Muscle of leg (tissue), 16 donors: ENCODE measurements at places on chromosomes 2 and 18. TPM values are rescaled to one million over a fixed set of nuclear protein-coding genes. Genes with fewer than 3 reads are reported as not detected.
A peak's percentile ranks its signal among the peaks of the same experiment; 100 is the strongest.

- peak; percentile 96 for DNase-seq
These were observed 67.5 kb downstream of the EMILIN2 start for GRCh38 chr18:2914185-2914880.

DNA sequence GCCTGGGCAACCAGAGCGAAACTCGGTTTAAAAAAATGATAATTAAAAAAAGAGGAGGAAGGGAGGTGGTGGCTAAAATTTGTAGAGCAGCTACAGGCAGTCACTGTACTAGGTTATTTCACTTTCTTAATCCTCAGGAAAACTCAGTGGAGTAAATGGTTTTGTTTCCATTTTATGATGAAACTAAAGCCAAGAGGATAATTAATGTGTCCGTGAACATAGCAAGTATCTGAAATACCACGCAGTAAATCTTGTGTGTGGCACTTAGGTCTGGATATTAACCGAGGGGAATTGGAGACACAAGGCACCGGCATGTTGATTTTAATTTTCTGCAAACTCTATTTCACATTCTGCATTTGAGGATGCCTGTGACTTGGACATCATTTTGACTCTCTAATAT lies 14.5 kb downstream of the SH3BP4 start:
- DNase-seq: no peak

- no peak for DNase-seq
These were observed 17.6 kb downstream of the ARHGEF4 start for GRCh38 chr2:130854301-130854700.

- no peak for DNase-seq
These were observed 23.7 kb downstream of the PLEK start for GRCh38 chr2:68388772-68389171.

GRCh38 chr2:150876251-150876950 lies 385.3 kb downstream of the RBM43 start:
- DNase-seq: peak; percentile 91

GRCh38 chr2:237696461-237696860 lies 69.1 kb downstream of the LRRFIP1 start:
- no peak for DNase-seq

DNA sequence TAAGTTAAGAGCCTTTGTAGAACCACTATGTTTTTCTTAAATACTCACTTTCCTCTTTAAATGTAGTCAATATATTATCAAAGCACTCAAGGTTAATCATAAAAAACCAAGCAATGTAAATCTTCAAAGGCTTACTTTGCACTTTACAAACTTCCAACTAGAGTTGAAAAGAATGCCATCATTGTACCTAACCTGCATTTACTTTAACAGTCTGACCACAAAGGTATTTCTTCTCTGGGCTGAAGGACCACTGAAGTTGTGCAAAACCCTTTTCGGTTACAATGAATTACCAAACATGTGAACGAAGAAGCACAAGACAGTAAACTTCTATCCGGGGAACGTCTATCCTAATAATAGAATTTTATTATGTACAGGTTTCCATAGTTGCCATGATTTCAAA lies 3.0 kb downstream of the HNRNPLL start:
- peak; percentile 27 for DNase-seq

DNA sequence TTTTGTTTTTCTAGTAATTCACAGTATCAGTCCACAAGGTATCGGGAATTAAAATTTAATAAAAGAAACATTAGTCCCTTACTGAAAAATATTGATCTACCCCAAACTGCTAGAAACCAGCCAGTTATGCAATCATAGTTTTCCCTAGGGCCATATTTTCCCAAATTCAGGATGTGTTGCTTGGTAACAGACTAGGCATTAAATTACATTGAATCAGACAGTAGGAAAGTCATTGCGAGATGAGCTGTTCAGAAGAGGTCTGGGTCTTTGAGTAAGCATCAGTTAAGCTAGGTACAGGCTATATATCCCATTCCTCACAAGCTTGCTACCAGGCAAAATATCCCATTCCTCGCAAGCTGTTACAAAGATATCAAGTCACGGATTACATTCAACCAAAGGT lies 123.0 kb upstream of the CCDC150 start:
- DNase-seq: peak; percentile 76

GRCh38 chr2:40240070-40240469 lies 211.8 kb downstream of the SLC8A1 start:
- peak; percentile 94 for DNase-seq

ABCA12 gene
- not detected for total RNA-seq

DOCK10 gene
- 18.3 TPM for total RNA-seq

GRCh38 chr2:8059255-8059654 lies 622.6 kb upstream of the ID2 start:
- no peak for DNase-seq

- no peak for DNase-seq
These were observed 11.1 kb downstream of the RAB3GAP1 start for GRCh38 chr2:135063210-135063609.
